ENCODE measurements at places on chromosomes 5 and 9. TPM values are rescaled to one million over a fixed set of nuclear protein-coding genes. Genes with fewer than 3 reads are reported as not detected.

DNA sequence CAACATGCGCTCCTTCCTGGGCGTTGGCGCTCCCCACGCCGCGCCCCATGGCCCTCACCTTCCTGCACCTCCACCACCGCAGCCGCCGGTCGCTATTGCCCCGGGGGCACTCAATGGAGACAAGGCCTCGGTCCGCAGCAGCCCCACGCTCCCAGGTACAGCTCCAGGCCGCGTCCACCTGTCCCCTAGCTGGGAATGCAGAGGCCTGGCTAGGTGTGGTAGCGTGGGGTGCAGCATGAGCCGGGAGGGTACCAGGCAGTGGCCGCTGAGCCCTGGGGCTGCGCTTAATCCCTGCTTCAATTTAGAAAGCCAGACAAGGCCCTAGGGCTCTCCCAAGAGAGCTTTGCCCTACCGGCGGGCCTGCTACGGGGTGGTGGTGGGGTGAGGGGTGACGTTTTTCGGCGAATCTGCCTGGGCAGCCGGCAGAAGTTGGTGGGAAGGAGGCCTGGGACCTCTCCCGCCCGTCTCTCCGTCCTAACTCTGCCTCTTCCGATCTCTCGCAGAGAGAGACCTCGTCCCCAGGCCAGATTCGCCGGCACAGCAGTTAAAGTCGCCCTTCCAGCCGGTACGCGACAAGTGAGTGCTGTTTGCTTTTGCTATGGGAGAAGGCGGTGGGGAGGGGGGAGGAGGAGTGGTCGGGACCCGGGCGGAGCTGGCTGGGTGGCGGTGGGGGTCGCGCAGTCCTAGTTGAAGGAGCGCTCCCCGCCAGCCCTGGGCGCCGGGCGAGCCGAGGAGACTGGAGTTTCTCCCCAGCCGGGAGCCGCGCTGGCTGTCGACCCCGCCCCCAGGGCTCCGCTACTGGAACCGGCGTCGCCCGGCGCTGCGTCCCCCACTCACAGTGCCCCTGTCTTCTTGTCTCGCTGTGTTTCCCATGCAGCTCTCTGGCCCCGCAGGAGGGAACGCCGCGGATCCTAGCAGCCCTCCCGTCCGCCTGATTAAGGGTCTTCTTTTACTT, 4.8 kb downstream of the IRX1 start:
- no peaks in the 10 kb centered on the region for H3K36me3 ChIP-seq
- H3K27me3 ChIP-seq = no peaks in the 10 kb centered on the region
- DNase-seq = no peak
- no peaks in the 10 kb centered on the region for H3K4me1 ChIP-seq

DNA sequence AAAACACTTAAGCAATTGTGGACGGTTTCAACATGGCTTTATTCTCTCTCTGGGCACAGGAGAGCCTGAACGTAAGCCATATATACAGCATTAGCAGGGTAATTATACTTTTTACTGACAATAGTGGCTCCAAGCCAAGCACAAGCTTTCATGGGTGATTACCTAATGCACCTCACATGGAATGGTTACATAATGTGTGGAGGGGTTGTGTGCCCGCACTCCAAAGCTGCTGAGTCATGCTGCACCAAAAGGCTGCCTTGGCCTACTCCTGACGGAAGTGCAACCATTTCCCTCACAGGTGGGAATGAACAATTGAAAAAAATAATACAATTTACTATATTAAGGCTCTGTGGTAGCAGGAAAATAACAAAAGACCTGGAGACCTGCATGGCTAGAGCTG, 86.5 kb upstream of the ATP10B start:
- peak; percentile 21 for DNase-seq
- H3K36me3 ChIP-seq = no peaks in the 10 kb centered on the region
- peak overlapping the region; percentile 45 for H3K27ac ChIP-seq
- no peak overlapping the region for H3K4me3 ChIP-seq
- no peaks in the 10 kb centered on the region for H3K4me1 ChIP-seq

GRCh38 chr5:111552896-111553295, 40.6 kb upstream of the STARD4 start:
- H3K4me3 ChIP-seq = no peak overlapping the region
- H3K27ac ChIP-seq = no peak overlapping the region

- no peak overlapping the region for H3K27ac ChIP-seq
- H3K4me3 ChIP-seq = no peak overlapping the region
- H3K27me3 ChIP-seq = peaks cover 3% of the 10 kb centered on the region
- no peaks in the 10 kb centered on the region for H3K4me1 ChIP-seq
- no peaks in the 10 kb centered on the region for H3K36me3 ChIP-seq
Measured at GRCh38 chr9:87334366-87334765, 163.3 kb upstream of the DAPK1 start.

DNA sequence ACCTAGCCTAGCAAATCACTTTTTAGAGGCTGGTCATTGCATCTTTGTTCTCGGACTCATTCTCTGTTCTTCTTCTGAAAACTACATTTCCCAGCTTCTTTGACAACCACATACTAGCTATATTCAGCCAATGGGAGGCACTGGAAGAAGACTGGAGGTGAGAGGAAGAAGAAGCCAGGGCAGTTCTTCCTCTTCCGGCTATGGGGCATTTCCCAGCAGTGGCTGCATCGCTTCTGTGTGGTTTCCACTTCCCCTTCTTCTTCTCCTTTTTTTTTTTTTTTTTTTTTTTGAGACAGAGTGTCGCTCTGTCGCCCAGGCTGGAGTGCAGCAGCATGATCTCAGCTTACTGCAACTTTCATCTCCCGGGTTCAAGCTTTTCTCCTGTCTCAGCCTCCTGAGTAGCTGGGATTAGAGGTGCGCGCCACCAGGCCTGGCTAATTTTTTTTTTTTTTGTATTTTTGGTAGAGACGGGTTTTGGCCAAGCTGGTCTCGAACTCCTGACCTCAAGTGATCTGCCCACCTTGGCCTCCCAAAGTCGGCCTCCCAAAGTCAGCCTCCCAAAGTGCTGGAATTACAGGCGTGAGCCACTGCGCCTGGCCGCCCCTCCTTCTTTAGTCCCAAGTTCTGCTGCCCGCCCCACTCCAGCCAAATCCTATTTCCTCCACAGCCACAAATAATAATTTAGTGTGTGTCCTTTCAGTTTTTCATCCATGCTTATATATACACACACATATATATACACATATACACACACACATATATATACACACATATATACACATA, 6.9 kb upstream of the UBAP1 start:
- H3K27me3 ChIP-seq = no peaks in the 10 kb centered on the region
- H3K4me1 ChIP-seq = no peaks in the 10 kb centered on the region
- no peaks in the 10 kb centered on the region for H3K36me3 ChIP-seq
- no peak overlapping the region for H3K4me3 ChIP-seq
- H3K27ac ChIP-seq = no peak overlapping the region

DNA sequence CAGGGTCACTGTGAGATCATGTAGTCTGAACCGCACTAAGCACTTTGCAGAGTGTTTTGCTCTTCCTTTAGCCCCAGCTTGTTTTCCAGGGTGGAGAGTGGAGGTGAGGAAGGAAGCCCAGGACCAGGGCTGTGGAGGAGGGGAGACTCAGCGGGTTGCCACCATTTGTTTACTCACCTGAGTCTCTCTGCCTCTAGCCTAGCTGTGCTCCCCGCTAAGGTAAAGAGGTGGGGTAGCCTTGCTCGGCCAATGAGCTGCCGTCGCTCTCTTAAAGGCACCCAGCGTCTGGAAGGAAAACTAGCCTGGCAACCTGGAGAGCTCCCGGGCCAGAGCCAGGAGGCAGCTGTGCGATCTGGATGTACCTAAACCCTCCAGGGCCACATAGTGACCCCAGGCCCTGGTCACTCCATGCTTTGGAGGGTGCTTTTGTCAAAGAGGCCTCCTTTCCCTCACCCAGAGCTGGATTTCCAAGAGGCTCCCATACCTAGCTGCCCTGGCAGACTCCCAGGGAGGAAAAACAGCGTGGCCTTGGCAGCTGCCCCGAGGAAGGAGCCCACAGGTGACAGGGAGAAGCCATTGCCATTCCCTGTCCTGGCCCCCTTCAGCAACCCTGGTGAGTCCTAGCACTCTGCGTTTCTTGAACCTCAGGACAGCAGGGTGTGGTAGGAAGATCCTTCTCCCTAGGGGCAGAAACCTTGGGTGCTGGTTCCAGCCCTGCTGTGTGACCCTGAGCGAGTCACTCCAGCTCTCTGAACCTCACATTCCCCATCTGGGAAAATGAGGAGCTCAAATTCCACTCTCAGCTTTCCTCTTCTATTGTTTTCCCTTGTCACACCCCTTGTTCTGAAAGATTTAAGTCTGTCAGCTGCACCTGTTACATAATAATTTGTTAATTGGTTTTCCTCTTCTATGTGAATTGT, 42.4 kb upstream of the LARP1 start:
- H3K27me3 ChIP-seq = no peaks in the 10 kb centered on the region
- no peaks in the 10 kb centered on the region for H3K4me1 ChIP-seq
- H3K4me3 ChIP-seq = peak overlapping the region; percentile 39
- peak overlapping the region; percentile 70 for H3K27ac ChIP-seq
- H3K36me3 ChIP-seq = no peaks in the 10 kb centered on the region

GRCh38 chr9:130354378-130354777, 88.8 kb downstream of the HMCN2 start:
- no peak for DNase-seq
- H3K27ac ChIP-seq = no peak overlapping the region
- no peak overlapping the region for H3K4me3 ChIP-seq
- H3K27me3 ChIP-seq = no peaks in the 10 kb centered on the region

- H3K27ac ChIP-seq = peak overlapping the region; percentile 94
- H3K36me3 ChIP-seq = no peaks in the 10 kb centered on the region
- H3K4me3 ChIP-seq = peak overlapping the region; percentile 62
- DNase-seq = no peak
- no peaks in the 10 kb centered on the region for H3K27me3 ChIP-seq
Measured at GRCh38 chr9:121298689-121299466, 30.9 kb downstream of the GSN start.

GRCh38 chr9:108486831-108487230, 369.0 kb downstream of the ACTL7B start:
- no peaks in the 10 kb centered on the region for H3K4me1 ChIP-seq
- H3K36me3 ChIP-seq = no peaks in the 10 kb centered on the region
- H3K4me3 ChIP-seq = no peak overlapping the region
- no peak for DNase-seq

GRCh38 chr5:132003982-132004381, 7.5 kb downstream of the ACSL6 start:
- no peak overlapping the region for H3K27ac ChIP-seq
- DNase-seq = no peak
- no peaks in the 10 kb centered on the region for H3K4me1 ChIP-seq
- no peak overlapping the region for H3K4me3 ChIP-seq

GRCh38 chr9:132231019-132231701, 69.3 kb downstream of the NTNG2 start:
- no peak overlapping the region for H3K27ac ChIP-seq
- no peaks in the 10 kb centered on the region for H3K36me3 ChIP-seq

- no peaks in the 10 kb centered on the region for H3K27me3 ChIP-seq
- no peaks in the 10 kb centered on the region for H3K36me3 ChIP-seq
- H3K27ac ChIP-seq = no peak overlapping the region
- peak; percentile 82 for DNase-seq
- H3K4me3 ChIP-seq = no peak overlapping the region
Measured at GRCh38 chr5:1555011-1555807, 31.4 kb upstream of the LPCAT1 start.

- no peaks in the 10 kb centered on the region for H3K36me3 ChIP-seq
- peak overlapping the region; percentile 86 for H3K4me3 ChIP-seq
- H3K27ac ChIP-seq = peak overlapping the region; percentile 99
- H3K27me3 ChIP-seq = no peaks in the 10 kb centered on the region
- no peak for DNase-seq
Measured at GRCh38 chr9:14323083-14323971, 9.4 kb upstream of the NFIB start.

GRCh38 chr5:67694810-67695191, 498.2 kb upstream of the CD180 start:
- DNase-seq = no peak
- H3K27me3 ChIP-seq = no peaks in the 10 kb centered on the region
- peak overlapping the region; percentile 30 for H3K27ac ChIP-seq
- no peak overlapping the region for H3K4me3 ChIP-seq
- peaks cover 8% of the 10 kb centered on the region for H3K4me1 ChIP-seq
- H3K36me3 ChIP-seq = no peaks in the 10 kb centered on the region

- no peaks in the 10 kb centered on the region for H3K27me3 ChIP-seq
- no peak overlapping the region for H3K4me3 ChIP-seq
- no peak overlapping the region for H3K27ac ChIP-seq
- DNase-seq = no peak
Measured at GRCh38 chr9:125739436-125739835, 7.7 kb upstream of the PBX3 start.

The PCDHGC5 gene
- 3.5 TPM for total RNA-seq

The HARS1 gene
- 53.7 TPM for total RNA-seq

The TMC1 gene
- total RNA-seq = under 0.01 TPM

The STK32A gene
- total RNA-seq = 6.9 TPM

The TUSC1 gene
- 21.0 TPM for total RNA-seq

The DROSHA gene
- total RNA-seq = 52.5 TPM

The CRHBP gene
- total RNA-seq = 2.3 TPM

The IGFBPL1 gene
- not detected for total RNA-seq
